Hematopoietic multipotent progenitor cell treated with erythropoietin and hydrocortisone succinate and interleukin-3 and kit ligand, for 8 days (in vitro differentiated cells): ENCODE measurements at places on chromosomes 13 and 19.

GRCh38 chr19:40598121-40598917 lies 2.9 kb upstream of the LTBP4 start:
- DNase-seq, result peak; percentile 81

- DNase-seq, result no peak
Observed at GRCh38 chr19:44707794-44708193, 8.8 kb downstream of the CEACAM16 start.

GRCh38 chr13:110319774-110320509 lies 12.9 kb downstream of the COL4A2 start:
- DNase-seq, result no peak

DNA sequence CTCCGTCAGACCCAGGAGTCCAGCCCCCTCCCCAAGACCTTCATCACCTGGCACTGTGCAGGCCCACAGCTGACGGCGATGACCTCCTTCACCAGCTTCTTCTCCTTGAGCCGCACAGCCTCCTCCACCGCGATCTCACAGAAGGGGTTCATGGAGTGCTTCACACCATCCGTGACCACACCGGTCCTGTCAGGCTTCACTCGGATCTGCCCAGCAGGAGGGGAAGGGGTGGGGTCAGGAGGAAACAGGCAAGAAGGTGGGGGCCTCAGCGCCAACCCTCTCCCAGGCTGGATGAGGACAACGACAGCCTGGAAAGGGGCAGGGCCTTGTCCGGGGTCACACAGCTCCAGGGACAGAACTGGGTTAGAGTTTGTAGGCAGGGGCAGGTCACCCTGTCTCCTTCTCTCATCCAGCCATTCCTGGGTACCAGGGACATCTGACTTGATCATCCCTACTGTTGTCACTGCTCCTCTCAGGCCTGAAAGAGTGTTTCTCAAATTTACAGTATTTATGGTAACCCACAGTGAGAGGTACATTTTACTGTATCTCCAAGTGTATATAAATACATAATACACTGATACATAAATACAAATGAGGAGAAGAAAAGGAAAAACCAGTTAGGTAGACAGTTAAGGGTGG lies 12.0 kb downstream of the ETFB start:
- DNase-seq, result no peak

DNA sequence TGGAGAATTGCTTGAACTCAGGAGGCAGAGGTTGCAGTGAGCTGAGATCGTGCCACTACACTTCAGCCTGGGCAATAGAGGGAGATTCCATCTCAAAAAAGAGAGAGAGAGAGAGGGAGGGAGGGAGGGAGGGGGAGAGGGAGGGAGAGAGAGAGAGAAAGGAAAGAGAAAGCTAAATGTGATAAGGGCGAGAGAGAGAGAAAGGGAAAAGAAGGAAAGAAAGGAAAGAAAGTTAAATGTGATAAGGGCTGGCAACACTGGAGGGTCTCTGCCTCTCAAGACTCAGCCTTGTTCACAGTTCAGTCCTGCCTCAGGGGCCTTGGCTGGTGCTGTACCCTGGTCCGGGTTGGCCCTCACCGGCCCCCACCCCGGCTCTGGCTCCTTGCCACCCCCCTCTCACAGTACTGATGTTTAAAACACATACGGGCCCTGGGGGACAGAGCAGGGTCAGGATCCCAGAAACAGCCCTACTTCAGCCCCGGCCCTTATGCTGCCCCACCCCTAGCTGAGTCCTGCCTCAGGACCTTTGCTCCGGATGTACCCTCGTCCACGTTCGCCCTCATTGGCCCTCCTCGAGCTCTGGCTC lies 3.5 kb downstream of the MAP1S start:
- DNase-seq, result no peak

- no peak for DNase-seq
Observed at GRCh38 chr13:39186205-39186875, 148.1 kb downstream of the NHLRC3 start.

DNA sequence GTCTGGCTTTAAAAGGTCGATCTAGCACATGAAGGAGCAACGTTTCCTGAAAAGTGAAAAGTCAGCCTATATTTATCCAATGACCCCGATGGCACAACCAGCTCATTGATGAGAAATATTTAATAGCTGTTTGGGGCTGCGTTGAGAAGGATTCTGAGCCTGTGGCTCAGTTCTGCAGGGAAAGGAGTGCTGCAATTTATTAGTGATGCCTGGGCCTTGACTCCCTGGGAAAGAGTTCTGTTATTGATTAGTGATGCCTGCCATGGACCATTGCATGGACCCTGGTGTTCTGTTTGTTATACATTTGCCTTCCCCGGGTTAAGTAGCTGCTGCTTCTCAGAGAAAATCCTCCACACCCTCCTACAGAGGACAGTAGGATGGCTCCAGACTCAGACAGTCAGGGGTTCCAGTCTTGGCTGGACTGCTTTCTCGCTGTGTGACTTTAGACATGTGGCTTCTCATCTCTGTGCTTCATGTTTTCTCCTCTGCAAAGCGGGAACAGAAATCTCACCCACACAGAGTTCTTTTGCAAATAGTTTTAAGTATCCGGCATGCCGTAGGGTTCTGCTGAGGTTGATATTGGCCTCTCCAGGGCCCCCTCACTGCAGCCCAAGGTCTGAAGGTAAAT lies 17.7 kb upstream of the PTPRS start:
- no peak for DNase-seq

DNA sequence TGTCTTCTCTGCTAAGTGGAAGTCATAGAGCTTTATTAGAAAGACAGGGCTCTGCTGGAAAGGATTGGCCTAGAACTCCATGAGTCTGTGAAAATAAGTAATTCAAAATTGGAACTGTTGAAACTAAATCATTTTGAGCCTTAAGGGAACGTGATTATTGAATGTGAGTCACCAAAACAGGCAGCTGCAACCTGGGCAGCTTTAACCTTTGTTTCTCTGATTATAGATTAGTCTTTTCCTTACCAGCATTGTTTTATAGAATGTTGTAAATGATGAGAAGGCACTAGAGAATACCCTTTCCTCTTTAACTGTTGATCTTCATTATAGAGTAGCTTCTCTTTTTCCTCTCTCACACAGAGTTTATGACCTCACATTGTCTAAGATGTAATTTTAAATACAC lies 638.8 kb upstream of the SLITRK6 start:
- no peak for DNase-seq

GRCh38 chr13:89324582-89324981 lies 1653.4 kb downstream of the SLITRK5 start:
- DNase-seq, result no peak

- no peak for DNase-seq
Observed at GRCh38 chr19:6963244-6963852, 57.9 kb downstream of the MBD3L2B start.

DNA sequence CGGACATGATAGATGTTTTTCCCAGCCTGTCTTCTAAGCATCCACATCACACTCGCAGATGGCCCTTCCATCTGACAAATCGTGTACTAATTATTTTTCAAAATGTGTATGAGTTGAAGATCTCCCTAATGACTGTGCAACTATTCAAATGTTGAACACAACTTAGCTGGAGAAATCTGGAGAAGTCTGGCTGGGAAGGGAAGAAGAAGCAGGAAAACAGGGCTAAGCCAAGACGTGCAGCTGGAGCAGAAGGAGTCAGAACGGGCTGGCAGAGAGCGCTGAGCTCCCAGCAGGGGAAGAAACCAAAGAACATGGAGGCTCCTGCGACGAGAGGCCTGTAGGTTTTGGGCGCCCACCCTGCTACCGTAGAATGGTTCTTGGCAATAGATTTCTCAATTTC lies 13.2 kb upstream of the LATS2 start:
- no peak for DNase-seq

- DNase-seq, result peak; percentile 80
Observed at GRCh38 chr19:47109541-47110375, 3.8 kb downstream of the ZC3H4 start.

DNA sequence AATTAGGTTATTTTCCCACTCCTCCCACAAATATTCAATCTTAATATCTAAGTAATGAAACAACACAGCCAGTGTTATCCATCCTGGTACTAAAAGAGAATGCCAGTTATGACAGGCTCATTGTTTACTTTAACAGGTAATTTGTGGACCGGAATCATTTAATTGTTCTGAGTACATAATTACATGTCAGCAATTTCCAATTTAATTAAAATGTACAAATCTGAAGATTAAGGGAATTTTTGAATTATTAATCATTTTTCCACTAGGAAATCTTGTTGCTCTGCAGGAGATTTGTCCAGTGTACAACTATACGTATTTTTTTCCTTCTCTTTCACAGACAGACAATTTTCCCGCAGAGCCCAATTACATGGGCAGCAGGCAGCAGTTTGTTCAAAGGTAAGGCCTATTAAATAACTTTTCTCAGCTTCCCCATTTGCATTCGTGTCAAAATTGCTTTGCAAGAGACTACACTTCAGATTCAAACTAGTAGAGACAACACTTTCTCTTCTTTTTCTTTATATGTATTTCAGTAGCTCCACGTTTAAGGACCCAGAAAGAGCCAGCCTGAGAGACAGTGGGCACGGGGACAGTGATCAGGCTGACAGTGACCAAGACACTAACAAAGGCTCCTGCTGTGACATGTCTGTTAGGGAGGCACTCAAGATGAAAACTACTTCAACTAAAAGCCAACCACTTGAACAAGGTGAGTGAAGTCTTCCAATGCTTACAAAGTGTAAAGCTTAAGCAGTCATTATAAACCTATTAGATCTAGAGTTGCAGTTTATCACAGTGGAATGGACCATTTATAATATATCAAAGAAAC lies 34.8 kb downstream of the PCDH17 start:
- DNase-seq, result no peak

- DNase-seq, result peak; percentile 86
Observed at GRCh38 chr13:32173881-32174280, 141.3 kb downstream of the ZAR1L start.

DNA sequence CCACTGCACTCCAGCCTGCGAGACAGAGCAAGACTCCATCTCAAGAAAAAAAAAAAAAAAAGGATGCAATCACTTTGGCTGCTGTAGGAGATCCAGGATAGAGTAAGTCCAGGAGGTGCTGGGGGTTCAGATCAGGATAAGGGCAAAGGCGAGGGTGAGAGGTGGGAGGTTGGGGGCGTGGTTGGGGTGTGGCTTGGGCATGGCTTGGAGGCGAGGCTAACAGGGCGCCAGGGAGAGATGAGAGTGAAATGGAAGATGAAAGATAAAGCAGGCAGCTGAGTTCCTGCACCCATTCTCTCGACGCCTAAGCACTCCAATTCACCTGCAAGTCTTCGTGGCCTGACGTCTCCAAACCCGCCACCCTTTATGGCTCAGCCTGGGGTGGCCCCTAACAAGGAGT lies 25.0 kb upstream of the ZNRF4 start:
- DNase-seq, result no peak

- no peak for DNase-seq
Observed at GRCh38 chr19:40659566-40659965, 30.9 kb downstream of the NUMBL start.

DNA sequence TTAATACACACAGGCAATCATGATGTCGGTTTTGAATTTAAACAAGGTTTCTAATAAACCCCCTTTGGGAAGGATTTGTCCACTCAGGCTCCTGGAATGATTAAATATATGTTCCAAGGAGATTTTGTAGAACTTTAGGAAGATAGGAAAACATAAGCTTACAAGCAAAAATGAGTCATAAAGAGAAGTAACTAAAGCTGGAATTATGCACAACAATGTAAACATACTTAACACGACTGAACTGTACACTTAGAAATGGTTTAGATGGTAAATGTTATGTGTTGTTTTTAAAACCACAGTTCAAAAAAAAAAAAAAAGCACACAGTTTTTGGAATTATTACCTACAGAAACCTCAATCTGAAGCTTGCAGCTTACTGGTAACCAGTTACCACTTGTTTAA lies 304.4 kb downstream of the NALCN start:
- DNase-seq, result no peak

- peak; percentile 80 for DNase-seq
Observed at GRCh38 chr19:48900477-48901406, 630 bp downstream of the NUCB1 start.

GRCh38 chr13:93942016-93942415 lies 537.5 kb downstream of the DCT start:
- DNase-seq, result no peak

DNA sequence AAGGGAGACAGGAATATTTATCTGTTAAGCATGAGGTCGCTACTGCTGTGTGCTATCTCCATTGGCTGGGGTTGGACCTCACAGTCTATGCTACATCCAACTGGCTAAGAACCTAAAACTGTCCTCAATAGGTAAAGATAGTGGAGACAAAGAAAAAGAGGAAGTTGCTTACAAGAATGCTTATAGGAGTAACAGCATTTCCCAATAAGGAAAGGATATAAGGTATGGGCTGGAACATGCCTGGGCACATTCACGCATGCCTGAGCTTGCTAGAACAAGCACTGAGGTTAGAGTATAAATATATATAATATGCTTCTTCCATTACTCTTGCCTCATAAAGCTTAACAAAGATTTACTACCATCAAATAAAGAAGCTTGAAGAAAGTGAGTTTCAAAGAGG lies 47.9 kb upstream of the CEACAM21 start:
- DNase-seq, result peak; percentile 10

DNA sequence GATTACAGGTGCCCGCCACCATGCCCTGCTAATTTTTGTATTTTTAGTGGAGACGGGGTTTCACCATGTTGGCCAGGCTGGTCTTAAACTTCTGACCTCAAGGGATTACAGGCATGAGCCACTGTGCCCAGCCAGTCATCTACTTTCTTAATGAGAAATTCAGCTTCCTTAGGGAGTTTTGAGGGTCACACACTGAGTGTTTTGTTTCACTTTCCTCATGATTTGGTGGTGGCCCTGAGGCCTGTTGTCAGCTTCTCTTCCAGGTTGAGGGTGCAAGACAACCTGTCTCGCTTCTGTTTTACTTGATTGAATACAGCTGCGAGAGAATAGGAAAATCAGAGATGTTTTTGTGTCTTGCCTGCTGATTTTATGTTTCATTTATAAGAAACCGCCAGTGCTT lies 9.9 kb downstream of the FRY start:
- no peak for DNase-seq

GRCh38 chr13:83223546-83223945 lies 658.7 kb downstream of the SLITRK1 start:
- no peak for DNase-seq

DNA sequence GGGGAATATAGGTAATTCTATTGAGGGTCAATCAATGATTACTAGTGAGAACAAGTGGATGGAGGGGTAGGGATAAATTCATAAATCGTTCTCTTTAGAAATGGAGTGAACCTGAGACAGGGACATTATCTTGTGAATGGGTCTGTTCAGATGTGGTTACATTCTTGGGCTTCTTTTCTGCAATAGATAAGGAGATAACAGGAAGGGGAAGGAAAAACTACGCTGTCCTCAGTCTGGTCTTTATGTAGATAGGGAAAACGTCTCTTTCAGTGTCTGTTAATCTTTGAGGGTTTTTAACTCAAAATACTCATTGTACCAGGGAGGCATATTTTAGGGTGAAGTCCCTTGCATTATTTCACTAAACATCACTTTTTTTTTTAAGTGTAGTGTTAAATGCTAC lies 266.7 kb upstream of the MAB21L1 start:
- peak; percentile 55 for DNase-seq

DNA sequence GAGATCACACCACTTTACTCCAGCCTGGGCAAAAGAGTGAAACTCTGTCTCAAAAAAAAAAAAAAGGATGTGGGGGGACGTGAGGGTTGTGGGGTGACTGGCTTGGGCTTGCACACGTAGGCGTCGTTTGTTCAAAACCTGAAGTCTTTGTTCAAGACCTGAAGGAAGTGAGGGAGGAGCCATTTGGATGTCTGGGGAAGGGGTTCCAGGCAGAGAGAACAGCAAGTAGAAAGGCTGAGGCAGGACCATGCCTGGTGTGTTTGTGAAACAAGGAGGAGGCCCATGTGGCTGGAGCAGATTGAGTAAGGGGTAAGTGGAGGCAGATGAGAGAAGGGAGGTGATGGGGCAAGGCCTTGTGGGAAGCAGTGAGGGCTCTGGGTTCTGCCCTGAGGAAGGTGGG lies 27.8 kb downstream of the PIN1 start:
- no peak for DNase-seq
